Activated B cell treated with CpG ODN at 0.5 μM for 24 hours (primary cell): ENCODE measurements at places on chromosomes 12 and 14. TPM values are rescaled to one million over a fixed set of nuclear protein-coding genes. Genes with fewer than 3 reads are reported as not detected.

Gene GLT8D2
- total RNA-seq = not detected in 2 replicates

Gene TAS2R8
- total RNA-seq = not detected in 2 replicates

Gene FAM181A
- total RNA-seq = not detected in 2 replicates

Gene AQP6
- total RNA-seq = not detected in 2 replicates

Gene GSC
- not detected in 2 replicates for total RNA-seq

- H3K4me3 ChIP-seq = no peak overlapping the region
- no peaks in the 10 kb centered on the region for H3K36me3 ChIP-seq
- H3K4me1 ChIP-seq = peaks cover 9% of the 10 kb centered on the region
- no peak overlapping the region for H3K27ac ChIP-seq
- no peak for DNase-seq
Measured at GRCh38 chr12:124603831-124604251, 36.4 kb upstream of the NCOR2 start.

GRCh38 chr12:119826661-119827445 lies 50.3 kb downstream of the CIT start:
- H3K27me3 ChIP-seq = no peaks in the 10 kb centered on the region
- no peaks in the 10 kb centered on the region for H3K4me1 ChIP-seq
- no peak overlapping the region for H3K4me3 ChIP-seq
- no peak overlapping the region for H3K27ac ChIP-seq
- H3K36me3 ChIP-seq = no peaks in the 10 kb centered on the region

GRCh38 chr12:28217805-28218204 lies 27.5 kb downstream of the CCDC91 start:
- peaks cover 47% of the 10 kb centered on the region for H3K4me1 ChIP-seq
- no peak overlapping the region for H3K27ac ChIP-seq
- no peak overlapping the region for H3K4me3 ChIP-seq

GRCh38 chr12:38669530-38669929 lies 235.9 kb downstream of the CPNE8 start:
- H3K4me3 ChIP-seq = no peak overlapping the region
- H3K4me1 ChIP-seq = no peaks in the 10 kb centered on the region
- H3K27me3 ChIP-seq = no peaks in the 10 kb centered on the region
- no peak overlapping the region for H3K27ac ChIP-seq

GRCh38 chr14:35727764-35728163 lies 81.3 kb downstream of the RALGAPA1 start:
- peaks cover 52% of the 10 kb centered on the region for H3K36me3 ChIP-seq
- no peak overlapping the region for H3K27ac ChIP-seq
- no peaks in the 10 kb centered on the region for H3K4me1 ChIP-seq
- H3K4me3 ChIP-seq = no peak overlapping the region
- DNase-seq = no peak

DNA sequence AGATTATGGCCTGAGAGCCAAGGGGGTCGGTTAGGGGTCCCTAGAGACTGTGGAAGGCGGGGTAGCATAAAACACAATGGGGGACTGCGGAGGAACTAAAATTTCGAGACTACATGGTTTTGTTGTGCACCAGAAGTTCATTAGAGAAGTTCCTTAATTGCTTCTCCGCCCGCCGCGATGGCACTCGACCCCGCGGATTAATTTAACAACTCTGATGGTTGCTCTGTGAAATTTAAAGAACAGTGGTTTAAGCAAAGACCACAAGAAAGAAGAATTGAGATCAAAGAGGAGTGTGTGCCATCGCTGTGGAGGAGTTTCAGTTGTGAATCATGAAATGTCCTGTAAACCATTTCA lies 1.4 kb upstream of the CCDC88C start:
- H3K27me3 ChIP-seq = no peaks in the 10 kb centered on the region
- no peak for DNase-seq
- peak overlapping the region; percentile 93 for H3K27ac ChIP-seq
- H3K4me3 ChIP-seq = peak overlapping the region; percentile 81
- H3K4me1 ChIP-seq = peaks cover 37% of the 10 kb centered on the region
- peaks cover 27% of the 10 kb centered on the region for H3K36me3 ChIP-seq

- peaks cover 2% of the 10 kb centered on the region for H3K36me3 ChIP-seq
- DNase-seq = peak; percentile 95
- H3K27me3 ChIP-seq = no peaks in the 10 kb centered on the region
- peak within 1 kb of the TSS; percentile 90 for H3K27ac ChIP-seq
Measured at GRCh38 chr14:31420319-31421111, at the start of gene HEATR5A. TSS of gene HEATR5A (minus strand) at chr14:31420550. CDS start at chr14:31402975, 17,575 bp downstream.

GRCh38 chr12:53097564-53098353 lies at the start of gene IGFBP6:
TSS of gene IGFBP6 (plus strand) at chr12:53097667. CDS start at chr12:53097718, 51 bp downstream.
- no peaks in the 10 kb centered on the region for H3K36me3 ChIP-seq
- no peak within 1 kb of the TSS for H3K27ac ChIP-seq
- H3K27me3 ChIP-seq = peaks cover 15% of the 10 kb centered on the region
- peak within 1 kb of the TSS; percentile 80 for H3K4me3 ChIP-seq
- peak; percentile 59 for DNase-seq
- peaks cover 22% of the 10 kb centered on the region for H3K4me1 ChIP-seq

DNA sequence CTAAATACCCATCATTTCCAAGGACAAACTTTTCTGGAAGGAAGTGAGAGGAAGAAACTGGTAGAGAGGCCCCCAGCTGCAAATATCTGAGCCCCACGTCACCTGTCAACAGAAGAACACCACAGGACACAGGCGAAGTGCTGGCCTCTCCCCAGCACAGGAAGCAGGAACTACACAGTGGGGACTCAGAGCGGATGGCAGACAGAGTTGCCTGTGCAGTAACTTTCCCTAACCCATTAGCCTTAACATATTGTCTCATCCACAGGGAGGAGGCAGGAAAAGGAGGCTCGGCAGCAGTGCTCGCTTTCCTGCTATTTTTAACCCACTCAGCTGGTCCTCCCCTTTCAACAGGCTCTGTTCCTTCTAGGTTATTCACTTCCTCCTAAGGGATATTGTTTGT lies 111.5 kb upstream of the TMPO start:
- H3K4me3 ChIP-seq = no peak overlapping the region
- H3K36me3 ChIP-seq = no peaks in the 10 kb centered on the region
- DNase-seq = no peak
- peaks cover 29% of the 10 kb centered on the region for H3K4me1 ChIP-seq

DNA sequence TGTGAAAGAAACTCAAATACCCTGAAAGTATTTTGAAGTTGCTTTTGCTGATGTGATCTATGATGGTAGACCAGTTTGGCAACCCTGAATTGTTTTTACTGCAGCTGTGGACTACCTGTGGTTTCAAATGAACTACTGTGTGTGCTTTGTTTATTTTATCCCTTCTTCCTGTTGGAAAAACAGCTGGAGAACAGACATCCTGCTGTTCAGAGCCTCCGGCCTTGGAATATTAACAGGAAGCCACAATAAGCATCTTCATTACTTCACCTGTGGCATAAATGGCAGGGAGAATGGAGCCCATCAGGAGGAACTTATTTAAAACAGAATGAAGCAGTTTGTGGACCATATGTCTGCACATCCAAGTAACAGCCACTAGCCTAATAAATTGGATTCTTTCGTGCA lies 104.8 kb downstream of the DUSP6 start:
- peaks cover 20% of the 10 kb centered on the region for H3K27me3 ChIP-seq
- no peak overlapping the region for H3K27ac ChIP-seq
- DNase-seq = no peak

- no peak for DNase-seq
- H3K27me3 ChIP-seq = peaks cover 23% of the 10 kb centered on the region
- no peak overlapping the region for H3K4me3 ChIP-seq
- no peaks in the 10 kb centered on the region for H3K4me1 ChIP-seq
- H3K27ac ChIP-seq = no peak overlapping the region
- no peaks in the 10 kb centered on the region for H3K36me3 ChIP-seq
Measured at GRCh38 chr12:113988976-113989375, 22.9 kb upstream of the RBM19 start.

- H3K4me3 ChIP-seq = peak overlapping the region; percentile 35
- DNase-seq = no peak
- peaks cover 32% of the 10 kb centered on the region for H3K4me1 ChIP-seq
- H3K27me3 ChIP-seq = no peaks in the 10 kb centered on the region
- peaks cover 18% of the 10 kb centered on the region for H3K36me3 ChIP-seq
Measured at GRCh38 chr14:102323102-102323501, 3.6 kb downstream of the ZNF839 start.

DNA sequence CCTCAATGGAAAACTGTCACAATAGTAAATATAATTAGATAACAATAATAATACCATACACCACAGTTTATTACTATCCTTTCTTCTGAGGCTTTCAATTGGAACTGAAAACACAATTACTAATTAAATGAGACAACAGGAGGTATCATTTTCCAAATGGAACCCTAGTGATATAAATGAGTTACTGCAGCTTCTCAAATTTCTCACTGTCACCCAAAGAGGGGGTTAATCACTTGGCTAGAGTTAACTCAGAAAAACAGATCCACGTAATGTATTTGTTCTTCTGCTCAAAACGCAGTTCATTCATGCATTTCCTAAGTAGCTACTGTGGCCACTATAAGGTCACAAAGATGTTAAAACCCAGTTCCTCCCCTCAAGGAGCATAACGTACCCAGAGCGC lies 120.9 kb upstream of the FOXN3 start:
- H3K27ac ChIP-seq = no peak overlapping the region
- no peaks in the 10 kb centered on the region for H3K27me3 ChIP-seq
- peaks cover 13% of the 10 kb centered on the region for H3K36me3 ChIP-seq
- no peak overlapping the region for H3K4me3 ChIP-seq
- no peak for DNase-seq

GRCh38 chr14:66539034-66539433 lies 31.1 kb downstream of the GPHN start:
- no peak overlapping the region for H3K4me3 ChIP-seq
- H3K36me3 ChIP-seq = no peaks in the 10 kb centered on the region
- peaks cover 9% of the 10 kb centered on the region for H3K4me1 ChIP-seq
- H3K27me3 ChIP-seq = no peaks in the 10 kb centered on the region
